GM23248 (cell line): ENCODE measurements at places on chromosomes 7 and 10. TPM values are rescaled to one million over a fixed set of nuclear protein-coding genes. Genes with fewer than 3 reads are reported as not detected.

GRCh38 chr10:131184503-131184902, 127.0 kb downstream of the TCERG1L start:
- H3K27ac ChIP-seq, result no peak overlapping the region
- no peaks in the 10 kb centered on the region for H3K36me3 ChIP-seq
- H3K4me3 ChIP-seq, result no peak overlapping the region
- DNase-seq, result no peak
- H3K27me3 ChIP-seq, result no peaks in the 10 kb centered on the region
- H3K4me1 ChIP-seq, result no peaks in the 10 kb centered on the region

DNA sequence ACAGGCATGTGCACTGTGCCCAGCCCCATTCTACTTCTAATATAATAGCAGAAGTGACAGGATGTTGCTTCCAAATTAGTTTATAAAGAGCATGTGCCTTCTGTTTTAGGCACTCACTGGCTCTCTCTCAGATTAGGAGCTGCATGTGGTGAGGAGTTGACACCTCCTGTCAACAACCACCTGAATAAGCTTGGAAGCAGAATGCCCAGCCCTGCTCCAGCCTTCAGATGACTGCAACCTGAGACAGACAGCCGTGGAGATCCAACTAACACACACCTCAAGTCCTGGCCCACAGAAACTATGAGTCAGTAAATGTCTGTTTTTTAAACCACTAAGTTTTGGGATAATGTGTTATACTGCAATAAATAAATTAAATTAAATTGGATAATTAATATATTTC, 54.5 kb downstream of the PARD3 start:
- DNase-seq, result peak; percentile 31
- H3K36me3 ChIP-seq, result no peaks in the 10 kb centered on the region
- no peak overlapping the region for H3K27ac ChIP-seq
- no peaks in the 10 kb centered on the region for H3K27me3 ChIP-seq
- H3K4me1 ChIP-seq, result peaks cover 38% of the 10 kb centered on the region

The CFTR gene
- total RNA-seq, result not detected in 2 replicates

The KCNMA1 gene
- total RNA-seq, result 14.2 and 18.6 TPM in 2 replicates

DNA sequence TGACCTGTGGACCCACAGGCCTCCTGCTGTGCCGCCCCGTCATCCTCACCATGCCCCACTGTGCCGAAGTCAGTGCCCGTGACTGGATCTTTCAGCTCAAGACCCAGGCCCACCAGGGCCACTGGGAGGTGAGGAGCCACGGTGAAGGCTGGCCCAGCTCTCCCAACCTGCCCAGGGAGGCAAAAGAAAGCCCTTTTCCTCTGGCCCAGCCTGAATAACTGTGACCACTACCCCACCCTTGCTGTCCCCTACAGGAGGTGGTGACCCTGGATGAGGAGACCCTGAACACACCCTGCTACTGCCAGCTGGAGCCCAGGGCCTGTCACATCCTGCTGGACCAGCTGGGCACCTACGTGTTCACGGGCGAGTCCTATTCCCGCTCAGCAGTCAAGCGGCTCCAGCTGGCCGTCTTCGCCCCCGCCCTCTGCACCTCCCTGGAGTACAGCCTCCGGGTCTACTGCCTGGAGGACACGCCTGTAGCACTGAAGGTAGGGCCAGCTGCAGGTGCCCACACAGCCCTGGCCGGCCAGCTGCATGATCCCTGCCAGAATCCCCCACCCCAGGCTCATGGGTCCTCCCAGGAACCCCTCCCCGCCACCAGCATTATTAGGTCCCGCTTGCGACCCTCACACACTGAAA, 25.5 kb upstream of the SLC29A3 start:
- H3K27ac ChIP-seq, result no peak overlapping the region
- no peaks in the 10 kb centered on the region for H3K4me1 ChIP-seq
- DNase-seq, result no peak
- H3K36me3 ChIP-seq, result no peaks in the 10 kb centered on the region
- no peaks in the 10 kb centered on the region for H3K27me3 ChIP-seq
- H3K4me3 ChIP-seq, result no peak overlapping the region

DNA sequence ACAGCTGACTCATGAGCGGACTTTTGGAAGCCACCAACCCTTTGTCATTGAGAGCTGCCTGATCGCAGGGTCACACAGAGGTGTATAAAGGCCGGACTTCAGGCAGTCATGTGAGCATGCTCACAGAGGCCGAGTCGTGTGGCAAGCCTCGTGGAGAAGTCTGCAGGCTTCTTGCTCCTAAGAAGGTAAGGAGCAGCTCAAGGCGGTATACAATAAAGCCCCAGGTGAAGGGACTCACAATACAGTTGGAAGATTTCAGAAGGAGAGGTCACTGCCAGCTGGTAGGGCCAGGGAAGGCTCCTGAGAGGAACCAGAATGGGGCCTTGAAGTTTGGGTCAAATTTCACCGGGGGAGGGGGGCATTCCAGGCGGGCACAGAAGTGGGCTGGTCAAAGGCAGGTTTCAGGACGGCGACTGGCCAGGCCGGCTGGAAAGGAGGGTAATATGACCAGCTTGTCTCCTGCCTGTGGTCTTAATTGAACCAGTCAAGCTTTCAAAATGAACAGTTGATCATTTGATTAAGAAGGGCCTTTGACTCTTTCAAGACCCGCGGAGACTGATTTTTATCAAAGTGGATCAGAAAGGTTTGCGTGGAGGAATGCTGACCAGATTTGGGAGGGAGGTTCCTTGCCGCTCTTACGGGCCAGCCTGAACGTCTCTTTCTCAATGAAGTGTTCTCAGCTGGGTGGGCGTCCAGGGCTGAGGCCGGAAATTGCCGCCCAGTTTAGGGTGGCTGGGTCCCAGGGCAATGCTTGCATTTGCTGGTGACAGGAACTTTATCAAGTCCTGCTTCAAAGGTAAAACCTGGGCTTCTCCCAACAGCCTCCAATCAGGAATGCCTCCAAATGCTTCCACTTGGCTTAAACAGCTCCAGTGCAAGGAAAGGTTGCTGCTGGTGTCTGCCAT, 178.6 kb downstream of the EMX2 start:
- H3K4me1 ChIP-seq, result no peaks in the 10 kb centered on the region
- H3K4me3 ChIP-seq, result no peak overlapping the region
- no peak overlapping the region for H3K27ac ChIP-seq
- DNase-seq, result no peak
- no peaks in the 10 kb centered on the region for H3K36me3 ChIP-seq

The SAMD9L gene
- total RNA-seq, result 11.0 and 17.0 TPM in 2 replicates

DNA sequence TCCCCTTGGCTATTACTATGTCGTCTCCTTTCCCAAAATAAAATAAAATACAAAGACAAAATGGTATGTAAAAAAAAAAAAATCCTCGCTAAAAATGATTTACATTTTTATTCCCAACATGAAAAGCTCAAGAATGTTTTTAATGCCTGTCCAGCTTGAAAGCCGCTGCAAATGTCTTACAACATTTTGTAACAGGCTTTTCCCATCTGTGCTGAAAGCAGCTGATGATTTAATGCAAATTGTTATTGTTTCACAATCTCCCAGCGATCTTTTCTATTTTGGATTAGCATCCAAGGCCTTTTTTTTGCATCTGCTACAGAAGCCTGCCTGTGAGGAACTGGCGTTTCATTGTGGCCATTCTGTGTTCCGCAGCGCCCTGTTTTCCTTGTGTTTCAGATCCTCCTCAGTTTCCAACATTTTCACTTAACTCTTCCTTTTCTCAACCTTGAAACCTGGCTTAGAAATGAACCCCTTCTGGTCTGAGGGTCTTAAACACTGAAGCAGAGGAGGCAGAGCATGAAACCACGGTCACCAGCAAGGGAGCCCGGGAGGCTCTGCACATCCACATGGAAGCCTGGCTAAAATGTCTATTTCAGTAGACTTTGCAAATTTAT, 712.1 kb downstream of the PARD3 start:
- no peaks in the 10 kb centered on the region for H3K36me3 ChIP-seq
- peak; percentile 90 for DNase-seq
- H3K27ac ChIP-seq, result peak overlapping the region; percentile 84
- H3K27me3 ChIP-seq, result no peaks in the 10 kb centered on the region
- peaks cover 23% of the 10 kb centered on the region for H3K4me1 ChIP-seq

The MUC3A gene
- total RNA-seq, result not detected in 2 replicates

DNA sequence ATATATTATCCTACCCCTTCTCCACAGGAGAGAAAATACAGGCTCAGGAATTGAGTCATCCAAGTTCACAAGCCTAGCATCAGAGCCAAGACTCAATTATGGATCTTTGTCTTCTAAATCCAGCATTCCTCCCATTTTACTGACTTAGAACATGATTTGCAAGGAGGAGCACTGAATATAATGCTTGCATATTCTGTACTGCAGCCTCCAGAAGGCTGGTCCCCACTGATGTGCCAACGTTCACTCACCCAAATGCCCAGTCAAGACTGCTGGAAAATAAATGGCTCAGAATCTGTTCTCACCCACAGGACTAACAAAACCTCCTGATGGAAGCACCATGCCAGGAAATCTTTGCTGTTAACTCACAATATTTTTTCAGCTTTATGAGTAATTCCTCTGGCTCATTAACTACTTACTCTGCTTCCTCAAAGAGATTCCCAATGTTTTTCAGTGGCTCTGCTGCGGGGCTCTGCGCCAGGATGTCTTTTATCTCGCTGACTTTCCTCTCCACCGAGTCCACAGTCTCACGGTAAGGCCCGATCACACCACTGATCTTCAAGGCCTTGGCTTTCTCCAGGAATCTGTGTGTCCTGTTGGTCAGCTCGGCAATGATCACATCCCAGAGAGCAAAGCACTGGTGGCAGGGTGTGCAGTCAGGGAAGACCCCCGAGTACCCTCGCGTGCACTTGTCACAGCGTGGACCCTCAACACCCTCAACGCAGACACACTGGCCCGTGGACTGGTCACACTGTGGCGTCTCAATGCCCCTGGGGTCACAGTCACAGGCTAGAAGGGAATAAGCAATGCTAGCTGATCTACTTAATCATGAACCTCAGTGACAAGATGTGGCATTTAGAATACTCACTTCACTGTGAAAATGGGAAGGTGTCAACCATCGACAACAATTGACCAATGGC, 48.8 kb downstream of the DLD start:
- H3K27me3 ChIP-seq, result no peaks in the 10 kb centered on the region
- peak; percentile 94 for DNase-seq
- H3K36me3 ChIP-seq, result peaks cover 43% of the 10 kb centered on the region
- peaks cover 51% of the 10 kb centered on the region for H3K4me1 ChIP-seq

DNA sequence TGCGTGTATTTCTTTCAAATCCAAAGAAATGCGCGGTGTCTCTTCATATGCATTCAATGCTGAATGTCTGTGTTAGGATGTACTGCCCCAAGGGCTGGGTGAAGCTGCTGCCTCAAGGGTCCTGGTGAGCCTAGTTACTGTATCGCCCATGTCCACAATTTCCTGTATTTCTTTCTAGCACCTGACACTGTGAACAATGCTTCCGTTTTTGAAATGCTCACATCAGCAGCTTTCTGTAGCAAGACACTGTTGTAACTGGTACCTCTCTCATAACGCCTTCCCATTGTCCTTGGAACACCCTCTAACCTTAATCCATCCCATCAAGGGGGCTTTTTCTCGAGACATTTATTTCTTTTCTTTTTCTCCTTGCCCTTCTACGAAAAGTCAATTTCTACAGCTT, 25.1 kb downstream of the NRP1 start:
- DNase-seq, result no peak
- H3K4me1 ChIP-seq, result peaks cover 22% of the 10 kb centered on the region
- H3K27ac ChIP-seq, result no peak overlapping the region
- H3K36me3 ChIP-seq, result peaks cover 26% of the 10 kb centered on the region

The CPA2 gene
- not detected in 2 replicates for total RNA-seq

GRCh38 chr10:62396864-62397263, 22.7 kb downstream of the ZNF365 start:
- no peaks in the 10 kb centered on the region for H3K4me1 ChIP-seq
- no peaks in the 10 kb centered on the region for H3K36me3 ChIP-seq
- no peak overlapping the region for H3K4me3 ChIP-seq

GRCh38 chr7:133054162-133054840, 27.6 kb downstream of the CHCHD3 start:
- H3K27me3 ChIP-seq, result no peaks in the 10 kb centered on the region
- H3K4me1 ChIP-seq, result peaks cover 33% of the 10 kb centered on the region
- H3K27ac ChIP-seq, result peak overlapping the region; percentile 91
- peak; percentile 40 for DNase-seq
- peak overlapping the region; percentile 22 for H3K4me3 ChIP-seq
- H3K36me3 ChIP-seq, result no peaks in the 10 kb centered on the region

The IFIT1 gene
- total RNA-seq, result 15.2 and 18.6 TPM in 2 replicates

GRCh38 chr7:136953386-136953785, 84.9 kb downstream of the CHRM2 start:
- peaks cover 58% of the 10 kb centered on the region for H3K4me1 ChIP-seq
- H3K4me3 ChIP-seq, result no peak overlapping the region
- DNase-seq, result peak; percentile 68
- H3K27ac ChIP-seq, result peak overlapping the region; percentile 38

The FGFR2 gene
- not detected in 2 replicates for total RNA-seq

- H3K27me3 ChIP-seq, result no peaks in the 10 kb centered on the region
- H3K36me3 ChIP-seq, result no peaks in the 10 kb centered on the region
- no peak overlapping the region for H3K27ac ChIP-seq
- no peaks in the 10 kb centered on the region for H3K4me1 ChIP-seq
- no peak overlapping the region for H3K4me3 ChIP-seq
Observed at GRCh38 chr7:21041666-21042065, 255.0 kb upstream of the SP8 start.

The EFCAB10 gene
- total RNA-seq, result not detected in 2 replicates

DNA sequence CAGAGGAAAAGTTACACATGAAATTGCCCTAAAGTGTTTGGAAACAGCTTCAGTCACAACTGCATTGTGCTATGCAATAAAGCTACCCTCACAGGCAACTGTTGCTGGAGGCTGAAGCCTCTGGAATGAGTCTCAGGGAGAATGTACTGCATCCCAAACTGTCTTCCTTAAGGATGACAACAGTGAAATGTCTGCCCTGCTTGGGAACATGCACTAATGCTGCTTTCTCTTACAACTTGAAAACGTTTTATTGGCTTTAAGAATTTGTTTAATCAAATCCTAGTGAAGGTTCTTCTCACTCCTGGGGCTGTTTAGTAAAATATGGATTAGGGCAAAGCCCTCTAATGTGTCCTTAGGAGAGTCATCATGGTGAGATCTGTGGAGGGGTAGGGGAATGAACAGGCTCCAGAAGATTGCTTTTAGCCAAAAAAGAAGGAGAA, 215.4 kb downstream of the TWIST1 start:
- no peaks in the 10 kb centered on the region for H3K36me3 ChIP-seq
- no peak for DNase-seq
- peaks cover 19% of the 10 kb centered on the region for H3K4me1 ChIP-seq
- no peak overlapping the region for H3K27ac ChIP-seq
- H3K4me3 ChIP-seq, result no peak overlapping the region
- H3K27me3 ChIP-seq, result no peaks in the 10 kb centered on the region

The CAV2 gene
- 251 and 283 TPM in 2 replicates for total RNA-seq

The LRRN3 gene
- 0.25 and 0.43 TPM in 2 replicates for total RNA-seq

- no peaks in the 10 kb centered on the region for H3K27me3 ChIP-seq
- H3K27ac ChIP-seq, result no peak overlapping the region
- H3K4me3 ChIP-seq, result no peak overlapping the region
- no peaks in the 10 kb centered on the region for H3K36me3 ChIP-seq
- no peaks in the 10 kb centered on the region for H3K4me1 ChIP-seq
Observed at GRCh38 chr10:121216721-121217181, 365.6 kb downstream of the WDR11 start.

GRCh38 chr10:6108631-6109443, 20.0 kb downstream of the RBM17 start:
- no peak overlapping the region for H3K4me3 ChIP-seq
- H3K4me1 ChIP-seq, result no peaks in the 10 kb centered on the region
- H3K27ac ChIP-seq, result no peak overlapping the region
- H3K36me3 ChIP-seq, result peaks cover 61% of the 10 kb centered on the region
- H3K27me3 ChIP-seq, result no peaks in the 10 kb centered on the region
- peak; percentile 64 for DNase-seq

The ZNF804B gene
- not detected in 2 replicates for total RNA-seq

GRCh38 chr10:116324951-116325635, 845 bp downstream of the CCDC172 start:
- H3K4me1 ChIP-seq, result no peaks in the 10 kb centered on the region
- no peaks in the 10 kb centered on the region for H3K36me3 ChIP-seq
- H3K27me3 ChIP-seq, result no peaks in the 10 kb centered on the region
- H3K4me3 ChIP-seq, result no peak overlapping the region
